Forelimb muscle (tissue), 1 donor: ENCODE measurements at places on chromosomes 5 and 9.

- no peak for DNase-seq
Observed at GRCh38 chr5:59241119-59241518, 652.4 kb downstream of the PDE4D start.

DNA sequence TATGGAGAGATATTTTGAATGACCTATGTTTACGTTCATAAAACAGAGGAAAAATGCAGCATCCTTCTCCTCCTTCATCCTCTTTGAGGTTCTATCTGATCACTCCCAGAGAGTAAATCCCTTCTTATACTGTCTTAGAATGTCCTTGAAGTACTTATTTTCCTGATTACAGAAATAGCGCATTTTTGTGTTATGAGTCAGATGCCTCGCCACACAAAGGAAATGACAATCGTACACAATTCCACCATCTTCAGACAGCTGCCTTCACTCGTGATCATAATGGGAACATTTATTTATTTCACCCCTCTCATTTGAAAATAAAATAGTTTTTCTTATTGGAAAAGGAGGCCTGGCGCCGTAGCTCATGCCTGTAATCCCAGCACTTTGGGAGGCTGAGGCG lies 2.4 kb upstream of the GLT6D1 start:
- no peak for DNase-seq

- DNase-seq, result no peak
Observed at GRCh38 chr9:18194316-18194715, 279.6 kb upstream of the ADAMTSL1 start.

DNA sequence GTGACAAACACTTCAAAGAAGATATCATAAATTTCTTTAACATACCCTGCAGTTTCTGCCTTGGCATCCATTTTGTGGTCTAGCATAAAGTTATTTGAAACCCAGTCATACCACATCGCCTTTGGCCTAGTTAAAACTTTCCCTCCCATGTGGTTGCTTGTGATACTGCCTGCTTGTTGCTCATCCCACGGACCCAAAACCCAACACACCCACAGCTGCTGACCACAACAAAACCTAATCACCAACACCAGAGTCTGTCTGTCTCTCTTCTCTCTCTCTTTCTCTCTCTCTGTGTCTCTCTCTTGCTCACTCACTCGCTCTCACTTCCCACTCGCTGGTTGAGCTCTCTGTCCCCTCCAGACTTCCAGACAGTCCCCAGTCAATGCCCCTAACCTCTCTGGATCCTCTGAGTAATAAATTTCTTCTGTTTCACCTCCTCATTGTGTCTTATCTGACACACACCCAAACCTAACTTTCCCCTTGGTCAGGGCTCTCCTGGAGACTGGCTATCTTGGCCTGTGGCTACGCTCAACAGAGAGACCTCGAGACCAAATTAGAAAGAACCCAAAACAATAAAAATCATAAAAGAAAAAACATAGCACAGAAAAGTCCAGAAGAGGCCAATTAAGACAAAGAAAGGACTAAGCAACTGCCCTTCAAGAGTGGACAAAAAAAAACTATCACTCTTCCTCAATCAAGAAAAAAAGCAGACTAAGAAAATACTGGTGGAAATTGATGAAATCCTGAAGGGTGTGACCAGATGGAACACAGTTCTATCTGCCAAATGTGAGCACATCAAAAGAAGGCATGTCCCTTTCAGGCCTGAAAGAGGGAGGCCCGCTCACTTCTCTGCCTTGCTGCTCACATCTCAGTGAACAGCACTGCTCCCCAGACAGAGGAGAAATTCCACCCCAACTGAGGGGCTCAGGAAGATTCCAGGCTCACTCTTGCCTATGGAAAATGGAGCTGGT lies 41.5 kb downstream of the TTLL11 start:
- no peak for DNase-seq

GRCh38 chr5:122773619-122774018 lies 1.3 kb upstream of the SNX2 start:
- no peak for DNase-seq

- no peak for DNase-seq
Observed at GRCh38 chr5:64754066-64754465, 14.4 kb downstream of the SREK1IP1 start.

DNA sequence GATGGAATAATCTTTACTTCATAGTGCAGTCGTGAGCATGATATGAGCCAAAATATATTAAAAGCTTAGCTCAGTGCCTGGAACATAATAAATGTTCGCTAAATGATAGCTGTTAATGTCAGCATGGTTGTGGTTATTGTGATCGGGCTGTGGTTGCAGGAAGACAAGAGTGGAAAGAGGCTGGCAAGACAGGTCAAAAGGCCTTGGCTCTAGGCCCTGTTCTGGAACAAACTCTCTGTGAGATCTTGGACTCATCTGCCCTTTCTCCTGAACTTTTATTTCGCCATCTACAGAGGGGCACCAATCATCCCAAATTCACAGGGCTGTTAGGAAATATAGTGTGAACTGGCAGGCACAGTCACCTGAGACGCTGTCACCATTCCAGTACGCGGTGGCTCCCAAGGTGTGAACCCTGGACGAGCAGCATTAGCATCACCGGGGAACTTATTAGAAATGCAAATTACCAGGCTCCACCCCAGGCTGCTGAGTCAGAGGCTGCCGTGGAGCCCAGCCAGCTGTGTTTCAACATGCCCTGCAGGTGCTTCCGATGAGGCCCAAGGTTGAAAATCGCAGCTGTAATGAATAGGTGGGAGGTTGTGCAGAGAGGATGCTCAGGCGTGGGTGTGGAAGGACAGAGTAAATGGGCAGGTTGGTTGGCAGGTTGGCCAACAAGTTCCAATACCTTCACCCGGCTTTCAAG lies 50.2 kb upstream of the SAP30L start:
- DNase-seq, result no peak

GRCh38 chr5:117107859-117108258 lies 533.2 kb upstream of the SEMA6A start:
- DNase-seq, result no peak

GRCh38 chr9:35488021-35488420 lies 1.9 kb upstream of the RUSC2 start:
- DNase-seq, result peak; percentile 56

GRCh38 chr9:21968331-21969010 lies 25.7 kb downstream of the CDKN2A start:
- DNase-seq, result no peak

- DNase-seq, result no peak
Observed at GRCh38 chr5:107155707-107156106, 515.0 kb downstream of the EFNA5 start.

DNA sequence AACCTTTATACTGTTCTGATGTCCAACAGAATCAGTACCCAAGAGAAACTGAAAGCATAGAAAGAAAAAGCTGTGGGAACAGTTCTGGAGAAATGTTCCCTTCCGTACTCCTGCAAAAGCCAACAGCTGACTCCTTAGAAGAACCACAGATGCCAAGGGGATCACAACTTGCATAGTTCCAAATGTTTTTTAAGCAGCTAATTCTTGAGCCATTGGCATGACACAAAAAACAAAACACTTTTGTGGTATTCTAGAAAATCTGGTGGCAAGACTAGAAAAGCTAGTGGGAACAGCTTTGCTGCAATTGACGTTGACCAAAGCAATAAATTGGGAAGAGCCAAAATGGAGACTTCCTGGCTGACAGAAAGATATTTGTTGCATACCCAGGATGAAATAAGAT lies 189.9 kb downstream of the ARL15 start:
- no peak for DNase-seq
